Breast epithelium (tissue), 4 donors: ENCODE measurements at places on chromosomes 3 and 15.

- no peak overlapping the region for H3K4me3 ChIP-seq
- no peaks in the 10 kb centered on the region for H3K27me3 ChIP-seq
- no peaks in the 10 kb centered on the region for H3K36me3 ChIP-seq
- peak overlapping the region; percentile 94 for H3K27ac ChIP-seq
- DNase-seq: no peak
Measured at GRCh38 chr15:98729446-98730042, 81.2 kb downstream of the IGF1R start.

- no peaks in the 10 kb centered on the region for H3K36me3 ChIP-seq
- no peaks in the 10 kb centered on the region for H3K27me3 ChIP-seq
- no peak overlapping the region for H3K27ac ChIP-seq
- H3K4me1 ChIP-seq: no peaks in the 10 kb centered on the region
- H3K4me3 ChIP-seq: no peak overlapping the region
Measured at GRCh38 chr3:146384786-146385185, 84.6 kb downstream of the PLSCR2 start.

GRCh38 chr3:120798346-120798745 is 55.8 kb downstream of the GTF2E1 start:
- no peaks in the 10 kb centered on the region for H3K4me1 ChIP-seq
- no peak for DNase-seq
- H3K27me3 ChIP-seq: no peaks in the 10 kb centered on the region
- no peaks in the 10 kb centered on the region for H3K36me3 ChIP-seq

GRCh38 chr15:40845036-40845435 is 1.2 kb downstream of the SPINT1 start:
- no peaks in the 10 kb centered on the region for H3K4me1 ChIP-seq
- peak overlapping the region; percentile 96 for H3K27ac ChIP-seq
- no peak for DNase-seq
- H3K4me3 ChIP-seq: peak overlapping the region; percentile 80

- H3K4me1 ChIP-seq: peaks cover 9% of the 10 kb centered on the region
- H3K27me3 ChIP-seq: no peaks in the 10 kb centered on the region
- H3K4me3 ChIP-seq: no peak overlapping the region
Measured at GRCh38 chr15:70687482-70687881, 75.9 kb downstream of the UACA start.

- H3K36me3 ChIP-seq: no peaks in the 10 kb centered on the region
- H3K27ac ChIP-seq: no peak overlapping the region
- H3K27me3 ChIP-seq: no peaks in the 10 kb centered on the region
- no peak for DNase-seq
- no peaks in the 10 kb centered on the region for H3K4me1 ChIP-seq
Measured at GRCh38 chr15:68735610-68736009, 85.1 kb downstream of the ANP32A start.

DNA sequence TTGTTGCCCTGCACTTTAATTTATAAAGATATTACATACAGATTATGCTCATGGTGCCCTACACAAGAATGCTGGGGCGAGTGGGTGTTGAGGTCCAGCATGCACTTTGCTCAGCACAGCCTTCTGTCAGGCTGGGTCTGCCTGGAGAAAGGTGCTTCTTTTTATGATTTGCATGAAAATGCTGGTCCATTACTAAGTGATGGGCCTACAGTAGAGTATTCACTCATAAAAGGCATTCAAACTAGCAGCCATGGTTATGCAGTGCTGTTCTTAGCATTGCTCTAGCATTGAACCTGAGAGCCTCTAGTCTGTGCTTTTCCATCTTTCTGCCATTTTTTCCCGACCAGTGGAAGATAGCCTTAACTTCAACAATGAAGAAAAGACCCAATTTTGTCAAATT is 12.3 kb downstream of the LNP1 start:
- no peaks in the 10 kb centered on the region for H3K27me3 ChIP-seq
- DNase-seq: no peak
